ENCODE measurements at places on chromosomes 1 and 21.

DNA sequence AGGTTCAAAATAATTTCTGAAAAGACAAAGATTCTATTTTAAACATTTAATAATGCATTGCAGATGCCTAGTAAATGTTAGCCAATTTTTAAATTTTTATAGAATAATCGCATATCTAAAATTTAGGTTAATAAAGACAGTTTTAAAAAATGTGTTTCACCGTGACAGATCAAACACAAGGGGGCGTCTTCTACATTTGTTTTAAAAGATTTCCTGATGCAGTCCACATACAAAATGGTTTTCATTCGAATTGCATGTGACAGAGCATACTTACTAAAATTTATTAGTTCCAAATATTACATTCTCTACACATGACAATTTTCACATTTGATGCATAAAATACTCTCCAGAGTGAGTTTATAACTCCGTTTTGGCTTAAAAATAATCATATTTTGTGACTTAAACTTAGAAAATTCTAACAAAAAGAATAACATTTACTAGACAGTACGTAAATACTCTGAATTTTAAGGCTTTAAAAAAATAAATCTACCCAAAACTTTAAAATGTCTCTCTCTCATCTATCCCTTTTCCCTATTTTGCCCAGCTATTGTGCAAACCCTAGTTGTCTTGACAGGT is 75.5 kb downstream of the ADAMTS1 start:
- peak; percentile 65 for DNase-seq

DNA sequence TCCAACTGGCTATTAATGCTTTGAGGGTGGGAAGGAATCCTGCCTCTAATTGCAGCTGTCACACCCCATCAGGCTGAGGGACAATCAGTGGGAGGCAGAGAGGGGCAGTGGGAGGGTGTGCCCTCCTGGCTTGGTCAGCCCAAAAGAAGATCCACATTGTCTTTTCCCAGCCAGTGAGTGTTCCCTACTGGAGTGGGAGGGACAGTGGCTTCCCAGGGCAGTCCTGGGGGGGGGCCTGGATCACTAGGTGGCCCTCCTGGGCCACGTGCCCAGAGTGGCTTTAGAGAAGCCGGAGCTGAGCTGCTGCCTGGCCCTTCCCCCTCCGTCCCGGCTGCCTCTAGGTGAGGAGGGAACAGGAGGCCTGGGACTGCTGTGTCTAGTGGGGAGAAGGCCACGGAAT is 14.0 kb downstream of the INKA2 start:
- DNase-seq = no peak

DNA sequence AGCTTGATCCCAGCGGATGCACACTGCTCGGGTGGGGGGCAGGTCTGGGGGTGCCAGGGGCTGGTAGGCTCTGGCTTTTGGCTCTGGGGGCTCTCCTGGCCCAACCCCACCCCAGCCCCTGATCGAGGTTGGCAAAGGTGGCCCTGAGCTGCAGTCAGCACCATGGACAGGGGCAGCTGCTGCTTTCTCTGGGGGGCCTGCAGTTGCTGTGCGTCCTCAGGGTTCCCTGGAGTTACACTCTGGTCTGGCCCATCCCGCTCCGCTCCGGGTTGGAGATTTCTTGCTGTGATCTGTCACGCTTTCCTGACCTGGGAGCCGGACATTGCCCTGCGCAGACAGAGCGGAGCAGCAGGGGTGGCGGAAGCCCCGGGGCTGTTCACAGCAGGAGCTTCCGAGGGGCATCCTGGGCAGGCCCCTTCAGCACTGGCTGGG is 8.0 kb upstream of the PLCH2 start:
- DNase-seq = no peak

GRCh38 chr1:182974506-182975191 is 21.7 kb upstream of the SHCBP1L start:
- peak; percentile 23 for DNase-seq

DNA sequence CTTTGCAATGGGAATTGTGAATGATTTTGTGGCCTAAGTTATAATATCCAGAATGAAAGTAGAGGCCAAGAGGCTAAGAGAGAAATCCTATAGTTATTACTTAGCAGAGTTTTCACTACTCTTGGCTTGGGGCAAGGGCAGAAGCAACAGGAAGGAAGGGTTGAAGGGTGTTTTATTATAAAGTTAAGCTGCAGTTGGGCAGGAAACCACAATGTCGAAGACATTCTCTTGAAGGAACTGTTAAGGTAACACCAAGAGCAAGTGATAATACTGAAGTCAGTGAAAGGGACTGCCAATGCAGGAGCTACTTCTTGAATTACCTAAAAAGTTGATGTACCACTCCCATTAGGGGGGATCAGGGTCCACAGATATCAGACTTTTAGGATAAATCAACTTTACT is 8.3 kb downstream of the XCL2 start:
- no peak for DNase-seq

GRCh38 chr1:248691567-248692155 is 10.9 kb downstream of the OR14I1 start:
- DNase-seq = no peak

DNA sequence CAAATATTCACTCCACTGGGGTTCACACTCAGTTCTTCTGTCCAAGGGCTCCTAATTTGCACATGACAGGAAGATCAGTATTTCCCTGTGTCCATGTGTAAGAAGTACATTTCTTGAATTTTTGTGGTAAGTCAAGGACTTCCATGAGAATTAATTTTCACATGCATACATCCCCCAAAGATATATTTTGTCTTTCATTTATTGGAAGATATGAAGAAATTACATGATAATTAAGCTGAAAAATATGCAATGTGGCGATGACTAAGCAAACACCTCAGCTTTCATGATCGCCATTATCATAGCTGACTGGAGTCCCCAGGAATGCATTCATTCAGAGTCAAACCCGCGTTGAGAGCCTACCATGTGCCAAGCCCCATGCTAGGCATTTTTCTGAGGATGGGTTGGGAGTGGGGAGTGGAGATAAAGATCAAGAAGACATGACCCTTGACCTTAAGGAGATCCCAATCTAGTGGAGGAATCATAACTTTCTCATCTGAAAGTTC is 104.6 kb upstream of the F3 start:
- DNase-seq = peak; percentile 97

All from iris pigment epithelial cell (primary cell).